ENCODE measurements at places on chromosomes 6 and 20. TPM values are rescaled to one million over a fixed set of nuclear protein-coding genes. Genes with fewer than 3 reads are reported as not detected.

DNA sequence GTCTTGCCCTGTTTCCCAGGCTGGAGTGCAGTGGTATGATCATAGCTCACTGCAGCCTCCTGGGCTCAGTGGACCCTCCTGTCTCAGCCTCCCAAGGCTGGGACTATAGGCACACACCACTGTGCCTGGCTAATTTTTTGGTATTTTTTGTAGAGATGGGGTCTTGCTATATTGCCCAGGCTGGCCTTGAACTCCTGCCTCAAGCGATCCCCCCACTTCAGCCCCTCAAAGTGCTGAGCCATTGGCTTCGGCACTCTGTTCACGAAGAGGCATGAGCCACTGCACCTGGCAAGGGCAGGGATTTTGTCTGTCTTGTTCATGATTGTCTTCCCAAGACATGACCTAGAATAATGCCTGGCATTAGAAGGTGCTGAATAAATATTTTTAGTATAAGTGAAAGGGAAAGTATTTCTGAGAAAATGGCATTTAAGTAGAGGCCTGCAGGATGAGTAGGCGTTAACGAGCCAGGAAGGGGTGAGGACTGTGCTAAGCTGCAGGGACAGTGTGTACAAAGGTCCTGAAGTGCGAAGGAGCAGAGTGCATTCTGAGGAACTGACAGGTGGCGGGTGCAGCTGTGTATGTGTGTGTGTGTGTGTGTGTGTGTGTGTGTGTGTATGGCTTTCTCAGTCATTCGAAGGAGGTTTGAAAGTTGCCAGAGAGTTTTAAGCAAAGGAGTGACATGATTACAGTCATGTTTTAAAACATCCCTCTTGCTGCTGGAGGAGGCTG, 43.0 kb downstream of the VEGFA start:
- no peaks in the 10 kb centered on the region for H3K27me3 ChIP-seq
- H3K4me3 ChIP-seq: no peak overlapping the region
- no peaks in the 10 kb centered on the region for H3K36me3 ChIP-seq
- no peaks in the 10 kb centered on the region for H3K4me1 ChIP-seq
- no peak for DNase-seq
- no peak overlapping the region for H3K27ac ChIP-seq

- DNase-seq: no peak
- peaks cover 8% of the 10 kb centered on the region for H3K4me1 ChIP-seq
- no peak overlapping the region for H3K4me3 ChIP-seq
- H3K27ac ChIP-seq: no peak overlapping the region
- H3K36me3 ChIP-seq: peaks cover 11% of the 10 kb centered on the region
Observed at GRCh38 chr6:37303091-37303660, 45.2 kb upstream of the TMEM217 start.

DNA sequence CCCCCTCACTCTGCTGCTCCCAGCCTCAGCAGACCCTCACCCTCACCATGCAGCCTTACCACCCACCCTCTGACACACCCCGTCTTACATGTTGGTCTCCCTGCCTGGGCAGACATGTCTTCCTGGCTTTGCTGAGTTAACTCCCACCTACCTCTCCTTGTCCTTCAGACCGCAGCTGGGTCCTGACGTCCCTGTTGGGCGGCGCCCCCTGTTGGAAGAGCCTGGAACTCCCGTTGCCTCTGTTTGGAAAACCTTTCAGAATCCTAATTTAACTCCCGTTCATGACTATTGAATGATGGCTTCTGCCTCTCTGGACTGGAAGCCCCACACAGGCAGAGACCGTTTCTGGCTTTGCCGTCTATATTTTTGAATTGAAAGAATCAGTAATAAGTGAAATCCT, 245.1 kb downstream of the MYLK4 start:
- H3K4me3 ChIP-seq: no peak overlapping the region
- peaks cover 8% of the 10 kb centered on the region for H3K4me1 ChIP-seq
- DNase-seq: no peak

DNA sequence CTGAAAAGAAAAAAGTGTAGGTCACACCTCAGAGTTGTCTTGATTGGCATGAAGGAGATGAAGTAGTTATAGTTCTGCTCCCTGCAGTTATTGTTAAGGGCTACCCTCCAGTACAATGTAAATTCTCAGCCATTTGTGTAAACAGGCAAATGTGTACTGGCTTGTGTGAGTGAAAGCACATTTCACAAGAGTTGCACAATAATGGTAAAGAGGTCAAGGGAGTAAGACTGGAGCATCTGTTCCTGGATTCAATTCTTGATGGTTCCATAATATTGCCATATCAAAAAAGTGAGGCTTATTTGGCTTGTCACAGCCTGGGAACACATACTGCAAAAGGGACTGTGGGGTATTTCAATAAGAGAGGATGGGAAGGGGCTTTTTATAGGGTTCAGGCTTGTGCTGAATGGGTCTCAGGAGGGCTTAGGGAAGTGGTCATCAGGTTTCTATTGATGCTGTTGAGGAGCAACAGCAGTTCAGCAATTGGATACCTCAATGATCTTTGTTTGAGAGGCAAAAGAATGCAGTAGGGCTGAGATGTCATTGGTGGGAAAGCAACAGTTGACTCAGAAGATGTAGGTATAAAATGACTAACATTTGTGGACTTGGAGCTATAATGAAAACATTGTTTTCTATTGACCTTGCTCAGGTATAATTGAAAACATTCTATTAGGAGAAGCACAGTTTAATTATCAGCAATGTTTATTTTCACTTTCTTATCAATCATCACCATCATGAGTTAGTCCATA, 402.6 kb downstream of the BCKDHB start:
- H3K36me3 ChIP-seq: no peaks in the 10 kb centered on the region
- H3K4me3 ChIP-seq: no peak overlapping the region
- H3K4me1 ChIP-seq: no peaks in the 10 kb centered on the region
- H3K27me3 ChIP-seq: no peaks in the 10 kb centered on the region
- no peak for DNase-seq

DNA sequence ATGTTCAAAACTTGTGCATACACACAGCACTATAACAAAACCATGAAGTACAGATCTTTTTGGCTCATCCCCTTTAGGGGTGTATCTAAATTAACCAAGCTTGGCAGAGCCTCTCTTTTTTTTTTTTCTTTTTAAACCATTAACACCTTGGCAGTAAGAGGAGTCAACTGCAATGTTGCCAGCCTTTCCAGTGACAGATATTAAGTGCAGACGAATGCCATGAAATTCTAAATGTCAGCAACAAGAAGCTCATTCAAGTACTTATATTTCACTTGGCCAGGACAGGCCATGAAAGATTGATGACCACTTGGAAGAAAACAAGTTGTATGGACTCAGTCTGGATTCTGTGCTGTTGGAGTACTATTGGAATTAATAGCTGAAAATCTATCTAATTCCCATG, 49.8 kb downstream of the SLC17A5 start:
- DNase-seq: no peak
- H3K27ac ChIP-seq: no peak overlapping the region
- no peaks in the 10 kb centered on the region for H3K27me3 ChIP-seq
- no peak overlapping the region for H3K4me3 ChIP-seq
- peaks cover 12% of the 10 kb centered on the region for H3K36me3 ChIP-seq

- no peaks in the 10 kb centered on the region for H3K27me3 ChIP-seq
- H3K4me1 ChIP-seq: no peaks in the 10 kb centered on the region
- DNase-seq: no peak
Observed at GRCh38 chr6:161523362-161523761, 249.5 kb upstream of the AGPAT4 start.

GRCh38 chr20:16803965-16804792, 56.0 kb downstream of the OTOR start:
- no peak overlapping the region for H3K4me3 ChIP-seq
- H3K27ac ChIP-seq: no peak overlapping the region
- H3K4me1 ChIP-seq: no peaks in the 10 kb centered on the region
- H3K36me3 ChIP-seq: no peaks in the 10 kb centered on the region
- no peak for DNase-seq

The TFAP2D gene
- not detected for total RNA-seq

The ARHGAP40 gene
- total RNA-seq: not detected

The TULP1 gene
- total RNA-seq: not detected
